GOT3 (cell line): ENCODE measurements at places on chromosomes 1 and 21.

DNA sequence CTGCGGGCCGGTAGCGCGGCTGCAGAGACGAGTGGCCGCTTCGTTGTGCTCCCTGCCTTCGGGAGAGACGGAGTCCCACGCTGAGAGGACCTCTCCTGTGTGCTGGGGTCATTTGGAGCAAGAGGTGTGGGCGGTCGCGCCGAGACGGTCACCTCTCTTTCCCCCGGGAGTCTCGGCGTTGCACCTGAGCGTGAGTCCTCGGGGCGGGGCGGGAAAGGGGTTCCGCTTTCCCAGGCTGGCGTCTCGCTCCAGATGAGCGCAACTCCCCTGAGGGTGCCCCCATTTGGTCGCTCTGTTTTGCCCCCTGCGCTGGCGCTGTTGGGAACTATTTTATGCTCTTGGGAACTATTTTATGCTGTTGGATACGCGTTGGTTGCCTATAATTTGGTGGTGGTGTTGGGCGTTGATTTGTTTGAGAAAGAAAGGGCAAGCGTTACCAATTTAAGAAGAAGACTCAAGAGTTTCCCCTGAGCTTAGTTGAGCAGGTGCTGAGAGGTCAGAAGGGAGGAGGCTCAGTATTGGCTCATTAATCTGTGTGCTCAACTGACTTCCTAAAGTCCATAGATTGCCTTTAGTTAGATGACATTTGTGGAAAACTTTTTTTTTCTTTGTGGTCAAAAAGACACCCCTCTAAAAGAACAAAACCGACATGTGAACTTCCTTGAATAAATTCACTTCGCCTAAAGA, 683 bp downstream of the LRRC8B start:
- no peak for DNase-seq

DNA sequence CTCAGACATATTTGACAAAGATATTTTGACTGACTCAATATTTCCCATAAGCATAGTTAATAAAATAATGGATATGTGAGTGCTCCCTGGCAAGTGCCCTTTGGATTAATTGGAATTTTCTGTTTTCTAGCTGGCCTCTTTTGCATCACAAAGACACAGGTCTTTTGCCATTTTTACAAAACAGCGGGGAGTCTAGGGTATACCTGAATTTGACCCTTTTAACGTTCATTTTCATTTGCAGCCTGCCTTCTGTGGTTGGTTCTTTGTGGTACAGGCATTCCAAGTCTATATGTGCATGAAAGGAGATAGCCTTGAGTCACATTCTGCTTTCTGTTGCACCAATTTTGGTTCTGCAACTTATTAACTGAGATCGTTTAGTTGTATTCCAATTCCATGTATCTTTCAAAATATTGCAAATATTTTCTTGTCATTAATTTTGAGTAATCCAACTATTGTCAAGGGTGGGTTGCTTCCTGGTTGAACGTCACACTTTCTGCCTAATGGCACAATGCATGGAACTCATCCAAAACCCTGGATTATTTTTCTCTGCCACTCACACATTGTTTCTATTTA, 171.7 kb downstream of the CRB1 start:
- DNase-seq, result no peak

GRCh38 chr1:212974711-212975110, 24.4 kb downstream of the VASH2 start:
- DNase-seq, result no peak

DNA sequence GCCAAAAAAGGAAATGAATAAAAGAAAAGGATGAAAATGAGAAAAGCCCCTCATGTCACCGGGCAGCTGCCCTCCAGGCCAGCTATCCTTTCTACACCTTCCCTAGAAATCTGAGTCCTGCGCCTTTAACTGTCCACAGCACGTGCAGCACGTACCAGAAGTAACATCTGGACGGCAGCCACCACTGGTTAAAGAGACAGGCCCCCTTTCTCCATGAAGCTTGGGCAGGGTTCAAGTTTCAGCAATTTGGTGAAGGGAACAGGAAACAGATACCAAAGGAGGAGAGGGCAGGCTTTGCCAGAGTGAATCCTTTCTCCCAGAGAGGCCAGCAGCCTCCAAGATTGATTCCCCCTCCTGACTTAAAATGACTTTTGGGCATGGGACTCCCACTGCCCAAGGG, 3.6 kb upstream of the KIAA2013 start:
- no peak for DNase-seq

DNA sequence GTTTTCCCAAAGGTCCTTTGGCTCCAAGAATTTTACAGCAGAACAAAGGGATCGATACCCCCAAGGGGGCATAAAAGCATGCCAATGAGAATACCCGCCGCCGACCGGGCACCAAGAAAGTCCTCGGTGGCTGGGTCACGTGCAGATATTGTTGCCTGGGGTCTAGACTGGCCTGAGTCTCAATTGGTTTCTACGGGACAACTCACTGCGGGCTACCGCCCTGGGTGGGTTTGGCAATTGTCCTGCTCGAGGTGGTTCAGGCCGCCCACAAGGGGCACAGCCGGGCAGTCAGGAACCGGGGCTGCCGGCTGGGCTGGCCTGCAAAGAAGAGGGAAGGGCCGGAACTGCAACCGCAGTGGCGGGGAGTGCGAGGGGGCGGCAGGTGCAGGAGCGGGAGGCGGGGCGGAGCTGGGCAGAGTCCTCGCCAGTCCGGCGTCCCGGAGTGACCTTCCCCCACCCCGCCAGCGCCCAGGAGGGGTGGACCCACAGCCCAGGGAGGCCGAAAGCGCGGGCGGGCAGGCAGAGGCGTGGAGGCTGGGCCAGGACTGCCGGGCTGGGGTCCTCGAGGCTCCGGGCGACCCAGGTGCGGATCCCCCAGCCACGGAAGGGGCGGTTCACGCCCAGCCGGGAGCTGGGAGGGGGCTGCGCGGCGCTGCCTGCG, 926 bp upstream of the ATP1B1 start:
- DNase-seq, result no peak

DNA sequence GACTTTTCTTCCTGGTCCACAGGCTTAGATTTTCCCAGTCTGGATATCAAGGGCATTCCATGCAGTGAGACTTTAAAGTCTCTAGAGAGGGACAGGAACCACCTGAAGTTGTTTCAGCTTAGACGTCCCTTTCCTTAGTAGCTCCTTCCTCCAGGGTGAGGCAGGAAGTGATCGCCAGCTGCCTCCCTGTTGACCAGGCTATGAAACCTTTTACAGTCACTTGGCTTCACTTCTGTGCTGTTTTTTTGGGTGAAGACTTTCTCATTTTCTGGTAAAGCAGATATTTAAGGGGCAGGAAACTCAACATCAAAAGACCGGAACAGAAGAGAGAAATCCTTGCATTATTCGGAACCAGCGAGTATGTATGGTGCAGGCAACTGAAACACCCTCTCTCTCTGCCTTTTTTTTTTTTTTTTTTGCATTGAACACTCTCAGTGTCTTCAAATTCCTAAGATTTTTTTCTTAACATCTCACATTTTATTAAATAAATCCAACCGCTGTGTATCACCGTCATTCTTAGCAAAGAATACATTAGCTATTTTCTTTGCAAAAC, 234.6 kb upstream of the IRF2BP2 start:
- DNase-seq, result no peak

DNA sequence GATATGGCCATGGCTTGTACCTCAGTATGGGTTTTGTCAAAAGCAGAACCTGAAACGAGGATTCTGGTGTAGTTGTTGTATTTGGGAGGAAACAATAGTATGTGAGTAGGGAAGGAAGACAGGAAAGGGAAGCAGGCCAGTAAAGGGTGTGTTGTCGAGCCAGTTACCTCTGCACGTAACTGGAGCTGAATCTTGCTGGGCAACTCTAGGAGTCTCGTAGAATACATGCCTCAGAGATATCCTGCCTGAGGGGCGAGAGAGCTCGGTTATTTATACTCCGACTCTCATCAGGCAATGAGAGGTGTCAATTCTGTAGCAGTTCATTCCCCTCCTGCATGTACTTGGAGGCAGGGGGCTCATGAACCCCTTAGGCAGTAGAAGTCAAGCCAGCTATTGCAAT, 45.9 kb upstream of the KIF26B start:
- DNase-seq, result no peak

DNA sequence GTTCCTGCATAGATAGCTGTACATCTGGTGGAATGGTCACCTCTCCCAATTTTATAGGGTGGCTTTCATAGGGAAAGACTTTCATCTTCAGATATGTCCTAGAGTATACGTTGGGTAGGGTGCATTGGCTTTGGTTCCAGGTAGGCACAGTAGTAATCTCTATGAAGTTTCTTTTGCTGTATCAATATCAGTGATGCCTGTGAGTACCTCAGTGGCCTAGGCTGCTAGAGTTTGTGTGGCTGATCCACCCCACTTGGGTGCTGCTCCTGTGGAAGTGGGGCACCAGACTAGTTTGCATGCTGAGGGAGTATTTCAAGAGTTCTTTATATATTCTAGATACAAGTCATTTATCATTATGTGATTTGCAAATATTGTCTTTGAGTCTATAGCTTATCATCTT, 370.5 kb upstream of the VAMP3 start:
- DNase-seq, result no peak

GRCh38 chr1:37274486-37274885, 199.9 kb upstream of the ZC3H12A start:
- no peak for DNase-seq

GRCh38 chr1:115982400-115982799, 6.1 kb downstream of the SLC22A15 start:
- no peak for DNase-seq

DNA sequence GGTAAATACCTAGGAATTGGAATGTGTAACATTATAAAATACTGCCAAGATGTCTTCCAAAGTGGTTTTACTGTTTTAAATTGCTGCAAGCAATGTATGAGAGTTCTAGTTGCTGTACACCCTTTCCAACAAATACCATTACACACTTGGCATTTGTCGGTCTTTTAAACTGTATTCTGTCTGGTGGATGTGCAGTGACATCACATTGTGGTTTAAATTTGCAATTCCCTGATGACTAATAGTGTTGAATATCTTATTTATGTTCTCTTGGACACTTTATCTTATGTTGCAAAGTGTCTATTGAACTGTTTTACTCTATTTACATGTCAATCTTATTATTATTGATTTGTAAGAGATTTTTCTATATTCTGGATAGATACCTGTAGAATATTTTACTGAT, 561.2 kb upstream of the B3GALT2 start:
- no peak for DNase-seq

GRCh38 chr21:46111193-46111571, 13.3 kb downstream of the COL6A2 start:
- no peak for DNase-seq

DNA sequence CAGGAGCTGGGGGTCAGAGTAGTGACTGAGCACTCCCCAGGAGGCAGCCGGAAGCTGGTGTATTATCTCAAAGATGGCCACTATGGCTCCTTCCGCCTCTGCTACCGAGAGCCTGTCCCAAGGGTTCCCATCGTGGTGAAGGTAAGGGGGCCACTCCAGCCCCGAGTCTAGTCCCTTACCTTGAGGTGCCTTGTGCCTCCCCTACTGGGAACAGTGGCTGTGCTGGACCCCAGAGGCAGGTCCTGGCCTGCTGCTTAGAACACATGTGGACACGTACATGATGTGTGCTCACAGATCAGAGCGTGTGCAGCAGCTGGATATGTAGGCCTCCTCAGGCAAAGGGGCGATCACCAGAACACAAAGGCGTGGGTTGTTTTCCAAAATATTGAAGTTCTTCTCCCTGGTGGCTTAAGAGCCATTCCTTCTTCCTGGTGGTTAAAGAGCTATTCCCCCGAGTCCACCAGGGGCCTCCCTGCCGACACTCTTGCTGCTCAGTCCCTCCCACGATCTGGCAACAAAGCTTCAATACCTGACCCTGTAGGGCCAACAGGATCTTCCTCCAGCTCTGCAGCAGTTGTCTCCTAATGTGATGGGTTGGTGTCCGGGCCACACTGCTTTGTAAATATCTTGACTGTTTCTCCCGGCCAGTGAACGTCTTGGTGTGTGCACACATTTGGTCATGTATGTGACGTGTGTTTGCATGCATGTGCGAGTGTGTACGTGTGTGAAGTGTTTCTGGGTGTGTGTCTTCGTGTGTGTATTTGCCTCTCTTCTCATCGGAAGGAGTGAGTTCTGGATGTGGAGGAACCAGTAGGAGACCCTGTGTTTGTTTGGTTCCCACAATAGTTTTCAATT, 68.4 kb upstream of the TINAGL1 start:
- DNase-seq, result no peak

DNA sequence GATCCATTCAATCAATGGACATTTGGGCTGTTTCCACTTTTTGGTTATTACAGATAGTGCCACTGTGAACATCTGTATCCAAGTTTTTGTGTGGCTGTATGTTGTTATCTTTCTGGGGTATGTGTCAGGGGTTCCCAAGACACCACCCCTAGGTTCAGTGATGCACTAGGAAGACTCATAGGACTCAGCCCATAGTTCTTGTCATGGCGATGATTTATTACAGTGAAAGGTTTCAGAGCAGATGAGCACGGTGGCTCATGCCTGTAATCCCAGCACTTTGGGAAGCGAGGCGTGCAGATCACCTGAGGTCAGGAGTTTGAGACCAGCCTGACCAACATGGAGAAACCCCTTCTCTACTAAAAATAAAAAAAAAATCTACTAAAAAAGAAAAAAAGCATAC, 64.1 kb downstream of the MAN1C1 start:
- no peak for DNase-seq

DNA sequence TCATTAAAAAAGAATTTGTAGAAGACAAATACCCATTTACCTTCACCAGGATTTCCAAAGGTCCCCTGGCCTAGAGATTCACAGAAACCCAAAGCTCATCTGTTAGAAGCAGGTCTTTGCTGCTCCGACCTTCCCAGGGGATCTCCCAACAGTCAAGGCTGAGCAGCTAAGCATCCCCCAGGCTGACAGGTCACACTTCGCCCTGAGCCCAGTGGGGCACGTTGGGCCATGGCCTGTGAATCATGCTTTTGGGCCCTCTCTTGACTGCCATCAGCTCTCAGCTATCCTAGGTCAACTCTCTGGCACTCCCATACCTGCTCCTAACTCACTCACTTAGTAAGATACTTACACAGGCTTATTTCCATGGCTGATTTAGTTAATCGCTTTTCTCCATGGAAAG, 157.7 kb downstream of the DSCAM start:
- no peak for DNase-seq
